Activated CD8-positive, alpha-beta T cell treated with anti-CD3 and anti-CD28 coated beads for 36 hours (primary cell): ENCODE measurements at places on chromosomes 4 and X. TPM values are rescaled to one million over a fixed set of nuclear protein-coding genes. Genes with fewer than 3 reads are reported as not detected.

DNA sequence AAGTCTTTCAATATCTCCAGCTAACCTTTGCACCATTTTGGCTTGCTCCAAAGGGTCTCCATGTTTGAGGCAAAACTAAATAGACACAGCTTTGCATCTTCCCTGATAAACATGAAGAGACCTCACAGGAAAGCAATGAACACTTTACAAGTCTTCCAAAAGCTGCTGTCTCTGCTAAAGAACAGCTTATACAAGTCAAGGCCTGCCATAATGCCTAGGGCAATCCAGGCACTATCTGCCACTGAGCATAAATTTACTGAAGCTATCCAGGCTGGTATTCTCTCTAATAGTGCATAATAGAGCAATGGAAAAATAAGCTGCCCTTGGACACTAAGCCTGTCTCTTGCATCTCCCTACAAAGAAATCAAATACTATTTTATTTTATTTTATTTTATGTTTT is 60.1 kb upstream of the S100G start:
- no peak for DNase-seq

DNA sequence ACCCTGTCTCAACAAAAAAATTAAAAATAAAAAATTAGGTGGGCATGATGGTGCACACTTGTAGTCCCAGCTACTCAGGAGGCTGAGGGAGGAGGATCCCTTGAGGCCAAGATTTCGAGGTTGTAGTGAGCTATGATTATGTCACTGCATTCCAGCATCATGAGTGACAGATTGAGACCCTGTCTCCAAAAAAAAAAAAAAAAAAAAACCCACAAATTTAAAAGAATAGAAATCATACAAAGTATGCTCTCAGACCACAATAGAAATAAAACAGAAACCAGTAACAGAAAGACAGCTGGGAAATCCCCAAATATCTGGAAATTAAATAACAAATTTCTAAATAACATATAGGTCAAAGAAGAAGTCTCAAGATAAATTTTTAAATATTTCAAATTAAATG is 81.0 kb upstream of the HUWE1 start:
- no peak for DNase-seq

The OTC gene
- total RNA-seq = 0.23 TPM

The SLC49A3 gene
- total RNA-seq = not detected

- no peak for DNase-seq
Observed at GRCh38 chrX:15157624-15158023, 112.3 kb downstream of the ASB9 start.

- DNase-seq = no peak
Observed at GRCh38 chr4:46979726-46980125, 13.7 kb downstream of the GABRA4 start.

DNA sequence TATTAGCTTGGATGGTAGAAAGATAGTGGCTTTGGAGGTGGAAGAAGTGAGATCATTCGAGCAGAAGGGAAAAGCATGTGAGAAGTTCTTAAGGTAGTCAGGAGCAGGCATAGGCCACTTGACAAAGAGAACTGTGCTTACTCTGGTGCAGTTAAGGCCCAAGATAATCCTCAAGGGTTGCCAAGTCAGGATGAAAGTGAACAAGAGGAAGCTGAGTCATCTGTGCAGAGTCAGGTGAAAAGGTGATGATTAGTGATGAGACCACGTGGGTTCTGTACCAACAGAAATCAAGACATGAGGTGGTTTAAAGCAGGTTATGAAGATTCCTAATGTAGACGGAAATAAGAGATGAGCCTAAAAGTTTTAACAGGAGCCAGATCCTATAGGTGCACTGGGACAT is 369.8 kb downstream of the DTHD1 start:
- no peak for DNase-seq

- DNase-seq = no peak
Observed at GRCh38 chrX:107804427-107804826, 21.2 kb upstream of the MID2 start.

The PLK4 gene
- total RNA-seq = 42.0 TPM

DNA sequence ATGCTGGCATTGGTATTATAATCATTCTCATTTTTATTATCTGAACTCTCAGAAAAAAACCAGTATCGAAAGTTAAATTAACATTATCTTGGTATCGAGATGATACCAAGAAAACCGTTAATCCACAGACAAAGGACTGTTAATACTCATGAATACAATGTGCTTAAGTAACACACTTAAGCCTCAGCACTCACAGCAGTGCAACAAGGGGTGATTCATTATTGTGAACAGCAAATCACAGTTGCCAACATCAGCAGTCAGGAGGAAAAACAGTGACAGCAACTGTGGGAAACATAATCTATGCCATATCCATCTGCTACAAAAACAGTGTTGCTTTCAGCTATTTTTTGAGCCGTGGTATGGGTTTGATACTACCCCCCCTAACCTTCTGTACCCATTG is 210.9 kb upstream of the ATOH1 start:
- no peak for DNase-seq

DNA sequence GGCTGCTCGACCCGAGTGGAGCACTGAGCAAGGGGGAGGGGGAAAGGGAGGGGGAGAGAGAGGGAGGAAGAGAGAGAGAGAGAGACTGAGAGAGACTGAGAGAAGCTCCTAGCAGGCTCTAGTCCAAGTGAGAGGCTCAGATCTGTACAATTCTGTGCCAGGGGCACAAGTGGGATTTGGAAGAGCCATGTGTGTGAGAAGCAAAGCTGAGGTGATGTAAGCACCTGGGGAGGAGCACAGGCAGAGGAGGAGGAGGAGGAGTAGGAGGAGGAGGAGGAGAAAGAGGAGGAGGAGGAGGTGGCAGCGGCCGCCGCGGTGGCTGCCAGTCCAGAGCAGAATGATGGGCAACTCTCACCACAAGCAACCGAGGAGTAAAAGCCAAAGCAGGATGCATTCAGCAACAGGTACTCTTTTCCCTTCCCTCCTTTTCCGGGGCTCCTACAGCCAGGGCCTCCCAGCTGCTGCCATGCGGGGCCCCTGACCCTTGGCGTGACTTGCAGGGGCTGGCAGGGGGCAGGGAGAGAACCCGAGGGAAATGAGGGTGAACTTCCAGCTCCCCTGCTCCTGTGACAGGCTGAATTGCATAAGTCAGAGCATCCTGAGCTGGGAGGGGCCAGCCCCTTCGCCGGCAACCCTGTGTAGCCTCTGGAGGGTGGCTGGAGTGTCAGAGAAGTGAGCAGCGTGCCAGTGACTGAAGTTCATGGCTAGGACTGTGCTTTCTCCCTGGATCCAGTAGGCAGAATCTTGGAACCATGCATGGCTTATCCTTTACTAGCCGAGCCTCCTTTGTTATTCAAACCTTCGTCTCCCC is 62.2 kb downstream of the RTL5 start:
- DNase-seq = no peak

- peak; percentile 43 for DNase-seq
Observed at GRCh38 chr4:15004739-15005301, 2.5 kb downstream of the CPEB2 start.

- no peak for DNase-seq
Observed at GRCh38 chrX:136784231-136784630, 3.5 kb upstream of the ARHGEF6 start.

The PRKX gene
- total RNA-seq = 54.4 TPM

DNA sequence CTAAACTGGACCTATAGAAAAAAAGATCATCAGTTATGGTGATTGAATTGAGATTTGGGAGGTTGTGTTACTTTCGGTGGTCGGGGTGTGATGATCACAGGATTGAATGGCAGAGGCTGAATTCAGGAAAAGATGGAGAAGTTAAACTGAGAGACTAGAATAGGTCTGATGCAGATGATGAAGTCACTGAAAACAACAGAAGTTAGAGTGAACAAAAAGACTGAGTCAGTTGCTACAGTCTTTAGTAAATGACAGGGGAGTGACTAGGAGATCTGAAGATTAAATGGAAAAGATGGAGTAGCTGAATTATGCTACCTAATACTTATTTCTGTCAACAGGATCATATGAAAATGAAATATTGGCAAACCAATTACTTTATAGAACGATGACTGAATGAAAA is 163.2 kb downstream of the RPA4 start:
- no peak for DNase-seq

The SLIT2 gene
- total RNA-seq = not detected

- DNase-seq = no peak
Observed at GRCh38 chr4:7804756-7805385, 134.8 kb downstream of the AFAP1 start.

The HDAC8 gene
- total RNA-seq = 17.8 TPM

DNA sequence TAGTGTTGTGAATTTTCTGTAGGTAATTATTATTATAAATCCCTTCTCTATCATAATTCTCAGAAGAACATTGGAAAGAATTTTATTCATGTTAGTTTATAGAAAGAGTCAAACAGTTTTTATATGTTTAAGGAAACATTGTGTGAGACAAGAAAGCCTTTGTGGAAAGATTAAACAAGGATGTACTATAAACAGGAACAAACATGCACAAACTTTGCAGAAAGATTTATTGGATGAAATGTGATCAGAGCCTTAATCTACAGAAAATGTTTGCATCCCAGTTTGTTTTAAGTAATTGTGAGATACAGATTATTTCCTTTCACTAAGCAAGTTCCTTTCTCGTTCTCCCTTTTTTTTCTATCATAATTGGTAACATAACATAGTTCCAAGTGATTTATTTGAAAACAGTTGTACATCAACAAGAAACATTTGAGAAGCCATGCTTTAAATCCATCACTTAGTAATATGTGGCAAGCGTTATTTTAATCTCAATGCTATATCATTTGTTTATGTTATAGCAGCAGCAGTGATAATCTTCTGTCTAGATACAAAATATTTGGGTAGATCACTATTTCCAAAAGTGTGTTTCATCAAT is 129.4 kb downstream of the SLC4A4 start:
- DNase-seq = no peak

- no peak for DNase-seq
Observed at GRCh38 chr4:113882668-113883067, 96.8 kb downstream of the ARSJ start.

- peak; percentile 67 for DNase-seq
Observed at GRCh38 chr4:140052050-140052449, 101.9 kb downstream of the MAML3 start.

DNA sequence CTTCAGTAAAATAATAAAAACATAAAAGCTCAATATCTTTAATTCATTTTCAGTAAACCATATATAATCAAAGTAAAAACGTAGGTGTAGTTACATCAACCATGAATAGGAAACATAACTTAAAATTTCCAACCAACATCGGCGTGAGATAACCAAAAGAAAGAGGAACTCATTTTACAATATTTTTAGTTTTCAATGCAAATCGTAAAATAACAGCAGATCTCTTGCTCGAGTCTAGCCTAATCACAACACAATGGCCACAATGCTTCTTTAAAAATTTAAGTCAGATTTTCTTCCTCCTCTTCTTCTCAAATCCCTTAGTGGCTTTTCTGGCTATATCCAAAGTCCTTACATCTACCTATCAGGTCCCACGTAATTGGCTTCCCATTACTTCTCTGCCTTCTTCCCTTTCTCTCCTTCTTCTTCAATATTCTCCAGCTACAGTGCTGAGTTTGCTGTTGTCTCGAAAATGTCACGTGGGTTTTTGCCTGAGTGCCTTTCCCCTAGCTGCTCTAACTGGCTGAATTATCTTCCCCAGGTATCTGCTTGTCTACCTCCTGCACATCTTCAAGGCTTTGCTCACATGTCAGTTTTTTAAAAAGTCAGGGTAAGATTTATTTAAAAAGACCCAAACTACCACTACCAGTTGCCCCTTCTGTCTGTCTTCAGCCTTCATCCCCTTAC is 90.9 kb upstream of the BANK1 start:
- no peak for DNase-seq

DNA sequence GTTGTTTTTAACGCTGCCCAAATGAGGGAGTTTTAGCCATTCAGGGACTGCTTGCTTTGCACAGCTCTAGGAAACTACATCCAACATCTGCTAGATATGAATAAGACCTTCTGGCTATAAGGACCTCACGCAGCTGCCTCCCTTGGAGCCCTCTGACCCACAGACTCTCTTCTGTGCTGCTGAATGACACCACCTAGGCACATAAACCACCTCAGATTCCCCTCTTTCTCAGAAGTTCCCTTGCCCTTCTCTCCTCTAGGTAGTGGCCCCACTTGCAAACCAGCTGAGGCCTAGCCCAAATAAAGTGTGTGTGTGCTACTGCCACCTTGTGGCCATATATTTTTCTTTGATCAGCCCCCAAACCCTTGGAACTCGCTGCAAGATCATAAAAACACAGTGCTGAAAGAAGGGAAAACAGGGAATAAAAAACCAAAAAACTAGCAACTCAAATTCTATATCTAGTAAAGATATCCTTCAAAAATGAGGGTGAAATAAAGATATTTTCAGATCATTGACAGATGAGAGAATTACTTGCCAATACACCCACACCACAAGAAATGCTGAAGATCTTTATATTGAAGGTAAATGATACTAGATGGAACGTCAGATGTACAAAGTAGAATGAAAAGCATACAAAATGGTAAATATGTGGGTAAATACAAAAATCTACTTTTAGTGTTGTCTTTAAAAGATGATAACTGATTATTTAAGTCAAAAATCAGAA is 265.9 kb downstream of the ADAMTS3 start:
- peak; percentile 54 for DNase-seq

GRCh38 chrX:113726466-113726865 is 857.4 kb upstream of the HTR2C start:
- no peak for DNase-seq

GRCh38 chrX:108945883-108946523 is 209.6 kb upstream of the IRS4 start:
- no peak for DNase-seq

- DNase-seq = no peak
Observed at GRCh38 chr4:73181231-73181630, 77.4 kb downstream of the ANKRD17 start.
